ENCODE measurements at places on chromosomes 2 and 18.

GRCh38 chr18:55115606-55116005, 156.3 kb upstream of the CCDC68 start:
- DNase-seq: no peak

GRCh38 chr2:142300517-142300916, 169.7 kb upstream of the LRP1B start:
- no peak for DNase-seq

DNA sequence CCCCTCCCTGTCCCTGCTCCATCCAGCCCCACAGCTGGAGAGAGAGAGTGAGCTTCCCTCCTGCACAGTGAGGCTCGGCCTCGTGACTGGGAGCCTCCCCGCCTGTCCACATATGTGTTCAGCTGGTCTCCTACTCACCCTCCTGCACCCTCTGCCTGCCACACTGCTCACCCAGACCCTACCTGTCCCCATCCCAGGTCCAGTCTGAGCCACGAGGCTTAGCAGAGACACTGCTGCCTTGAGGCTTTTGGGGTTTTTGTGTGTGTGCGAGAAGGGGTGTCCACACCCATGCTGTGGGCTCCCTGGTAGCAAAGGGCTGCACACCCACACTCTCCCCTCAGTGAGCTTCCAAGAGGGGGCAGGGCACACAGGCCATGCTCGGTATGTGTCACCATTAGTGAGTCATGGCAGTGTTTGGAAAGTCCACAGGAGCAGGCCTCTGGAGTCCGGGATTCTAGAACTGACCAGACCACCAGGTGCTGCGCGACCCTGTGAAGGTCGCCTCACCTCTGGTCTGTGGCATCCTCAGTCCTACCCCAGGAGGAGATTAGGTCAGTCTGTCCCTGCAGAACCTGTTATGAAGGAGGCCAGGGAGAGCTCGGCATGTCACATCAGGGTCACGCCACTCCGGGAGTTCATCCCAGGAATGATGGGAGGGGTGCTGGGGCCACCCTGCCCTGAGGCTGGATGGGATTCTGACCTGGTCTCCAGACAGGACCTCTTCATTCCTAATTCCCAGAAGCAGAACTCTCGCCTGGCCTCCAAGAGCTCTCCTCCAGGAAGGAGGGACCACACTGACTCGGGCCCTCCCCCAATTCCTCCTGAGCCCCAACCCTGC, 39.9 kb upstream of the SMAD7 start:
- DNase-seq: no peak

- DNase-seq: no peak
These were observed 8.7 kb downstream of the ADRA2B start for GRCh38 chr2:96107708-96108065.

DNA sequence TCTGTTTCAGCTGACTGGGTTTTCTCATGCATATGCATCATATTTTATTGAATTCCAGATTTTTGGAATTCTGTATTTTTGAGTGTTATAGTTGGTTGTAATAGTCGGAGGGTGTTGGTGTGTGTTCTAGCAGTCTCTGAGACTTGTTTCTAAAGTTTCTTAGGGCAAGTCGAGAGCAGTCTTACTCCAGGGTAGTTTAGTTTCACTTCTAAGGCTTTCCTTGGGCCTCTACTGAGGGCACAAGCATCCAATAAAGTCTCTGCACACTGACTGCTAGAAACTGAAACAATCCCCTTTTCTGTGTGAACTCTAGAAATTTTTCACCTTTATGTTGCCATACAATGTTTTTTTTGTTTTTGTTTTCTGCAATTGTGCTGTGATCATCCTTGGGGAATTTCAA, 663.7 kb upstream of the LRATD1 start:
- no peak for DNase-seq

- DNase-seq: no peak
These were observed 161.3 kb upstream of the REG3A start for GRCh38 chr2:79320871-79321270.
